ENCODE measurements at places on chromosomes 13 and 19.

GRCh38 chr13:39612023-39612637, 9.1 kb upstream of the LHFPL6 start:
- DNase-seq = peak; percentile 62

DNA sequence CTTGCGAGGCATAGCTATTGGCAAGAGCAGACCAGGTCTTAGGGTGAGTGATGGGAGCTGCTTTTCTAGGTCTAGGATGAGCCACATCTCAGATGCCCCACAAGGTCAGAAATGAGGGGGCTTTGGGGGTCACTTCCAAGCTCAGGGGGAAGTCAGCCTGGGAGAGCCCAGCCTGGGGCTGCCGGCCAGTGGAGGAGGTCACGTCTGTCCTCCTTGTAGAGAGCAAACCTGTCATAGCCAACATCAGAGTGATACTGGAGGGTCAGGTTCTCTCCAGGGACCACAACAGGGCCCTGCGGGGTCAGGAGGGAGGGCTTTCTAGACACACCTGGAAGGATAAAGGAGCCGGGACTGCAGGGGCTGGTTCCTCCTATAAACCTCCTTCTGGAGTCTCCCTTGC, 2.4 kb downstream of the LILRA5 start:
- DNase-seq = no peak

DNA sequence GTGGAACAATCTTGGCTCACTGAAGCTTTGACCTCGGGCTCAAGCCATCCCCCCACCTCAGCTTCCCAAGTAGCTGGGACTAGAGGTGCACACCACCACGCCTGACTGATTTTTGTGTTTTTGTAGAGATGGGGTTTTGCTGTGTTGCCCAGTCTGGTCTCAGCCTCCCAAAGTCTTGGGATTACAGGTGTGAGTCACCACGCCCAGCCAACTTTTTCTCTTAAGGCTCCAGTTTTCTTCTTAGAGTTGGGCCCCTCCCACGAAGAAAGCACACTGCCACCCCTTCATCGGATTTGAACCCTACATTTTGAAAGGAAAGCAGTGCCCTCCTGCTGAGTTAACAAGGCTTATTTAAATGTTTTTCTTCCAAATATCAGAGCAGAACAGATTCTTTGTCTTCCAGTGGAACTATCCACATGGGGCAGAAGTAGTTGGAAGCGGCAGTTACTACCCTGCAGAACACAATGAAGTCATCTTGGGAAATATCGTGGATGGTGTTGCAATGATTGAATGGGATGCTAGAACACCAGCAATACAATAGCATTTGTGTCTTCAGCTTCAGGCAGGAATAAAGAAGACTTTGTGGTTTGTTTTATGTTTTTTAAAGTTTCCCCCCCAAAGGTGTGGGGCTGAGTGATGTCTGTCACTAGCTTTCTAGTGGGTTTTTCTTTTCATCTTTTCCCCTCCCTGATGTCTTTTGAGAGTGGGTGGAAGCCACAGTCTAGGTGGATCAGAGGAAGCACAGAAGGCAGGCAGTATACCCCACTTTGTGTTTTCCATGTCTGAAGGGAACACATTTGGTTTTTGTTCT, 8.9 kb downstream of the ACTN4 start:
- DNase-seq = no peak

DNA sequence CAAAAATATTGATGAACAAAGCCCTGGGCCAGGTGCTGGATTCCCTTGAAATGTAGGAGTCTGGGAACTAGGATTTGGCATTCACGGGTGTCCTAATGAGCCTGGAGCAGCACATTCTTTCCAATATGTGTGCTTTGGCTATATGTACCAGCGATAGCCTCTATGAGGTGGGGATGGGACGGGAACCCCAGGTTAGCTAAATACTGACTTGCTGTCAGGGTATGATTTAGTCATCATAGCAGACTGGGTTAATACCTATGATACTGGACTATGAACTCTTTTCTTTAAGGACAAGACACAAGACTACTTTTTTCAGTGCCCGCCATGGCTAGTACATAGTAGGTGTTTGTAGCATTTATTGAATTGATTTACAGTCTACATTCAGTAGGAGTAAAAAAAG, 152.7 kb downstream of the KCNRG start:
- DNase-seq = no peak

GRCh38 chr13:20401931-20402856, 123.5 kb downstream of the CRYL1 start:
- no peak for DNase-seq

DNA sequence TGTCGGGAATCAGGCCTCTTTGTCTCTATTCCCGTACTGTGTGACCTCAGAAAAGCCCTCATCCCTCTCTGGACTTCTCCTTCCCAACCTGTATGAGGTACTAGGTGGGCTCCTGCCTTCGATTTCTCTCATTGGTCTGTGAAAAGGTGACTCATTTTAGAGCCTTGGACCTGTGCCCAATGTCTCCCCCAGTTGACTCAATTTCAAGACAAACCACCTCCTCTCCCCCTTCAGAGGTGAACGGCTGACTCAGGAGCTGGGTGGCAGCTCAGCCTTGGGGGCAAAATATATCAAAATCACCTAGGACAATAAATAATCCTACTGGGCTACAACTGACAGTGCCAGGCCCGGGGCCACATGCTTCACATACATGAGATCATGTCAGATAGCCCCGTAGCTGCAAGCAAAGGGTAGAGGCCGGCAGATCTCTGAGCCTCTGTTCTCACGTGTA, 630 bp downstream of the COQ8B start:
- DNase-seq = no peak

- DNase-seq = no peak
Observed at GRCh38 chr13:52846567-52847321, 1.7 kb downstream of the PCDH8 start.

DNA sequence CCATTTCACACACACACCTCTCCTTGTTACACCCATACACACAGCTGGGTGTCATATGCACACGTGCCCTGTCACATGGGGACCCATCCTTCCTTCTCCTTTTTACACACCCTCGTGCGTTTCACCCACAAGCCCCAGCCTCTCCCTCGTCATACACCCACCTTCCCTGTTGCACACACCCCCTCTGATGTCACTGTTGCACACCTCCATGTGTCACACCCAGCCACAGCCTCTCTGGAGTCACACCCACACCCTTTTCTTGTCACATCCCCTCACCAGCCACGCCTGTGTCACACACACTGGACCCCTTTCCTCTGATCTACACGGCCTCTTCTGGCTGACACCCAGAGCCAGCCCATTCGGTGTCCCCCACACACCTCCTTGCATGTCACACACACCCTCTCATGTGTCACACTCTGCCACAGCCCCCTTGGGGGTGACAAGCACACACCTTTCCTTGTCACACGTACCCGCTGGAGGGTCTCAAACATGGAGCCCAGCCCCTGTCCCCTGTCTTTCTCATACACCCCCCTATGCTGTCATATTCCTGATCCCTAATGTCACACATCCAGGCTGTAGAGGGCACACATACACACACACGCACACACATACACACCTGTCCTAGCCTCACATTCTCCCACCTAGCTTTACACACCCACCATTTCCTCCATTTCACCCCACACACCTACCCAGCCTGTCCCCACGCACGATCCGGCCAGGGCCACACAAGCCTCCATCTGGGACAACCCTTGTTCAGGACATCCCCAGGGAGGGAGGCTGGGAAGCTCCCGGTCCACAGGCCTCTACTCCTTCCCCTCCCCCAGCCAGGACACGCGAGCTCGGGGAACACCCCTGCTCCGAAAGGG, 1.4 kb downstream of the NOVA2 start:
- DNase-seq = no peak

- DNase-seq = no peak
Observed at GRCh38 chr13:68923995-68924394, 1183.6 kb upstream of the ATXN8OS start.

GRCh38 chr19:510606-511100, 3.4 kb downstream of the TPGS1 start:
- DNase-seq = peak; percentile 58

DNA sequence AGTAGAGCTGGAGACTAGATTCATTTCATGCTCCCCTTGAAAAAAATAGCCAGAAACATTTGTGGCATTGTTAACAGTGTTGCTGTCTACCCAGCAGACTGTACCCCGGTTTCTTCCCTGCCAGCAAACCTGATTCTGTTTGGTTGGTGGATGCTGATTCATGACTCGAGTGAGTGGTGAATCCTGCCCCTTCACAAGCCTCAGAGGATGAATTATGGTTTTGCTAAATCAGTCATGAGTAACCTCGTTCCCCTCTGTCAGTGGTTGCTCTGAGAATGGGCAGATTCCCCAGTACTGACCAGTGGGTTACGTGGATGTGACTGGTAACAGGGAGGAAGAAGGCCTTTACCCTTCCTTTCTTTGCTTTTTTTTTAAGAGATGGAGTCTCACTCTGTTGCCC, 10.1 kb downstream of the NLRP12 start:
- no peak for DNase-seq

- no peak for DNase-seq
Observed at GRCh38 chr13:90403330-90404082, 944.0 kb upstream of the MIR17HG start.

DNA sequence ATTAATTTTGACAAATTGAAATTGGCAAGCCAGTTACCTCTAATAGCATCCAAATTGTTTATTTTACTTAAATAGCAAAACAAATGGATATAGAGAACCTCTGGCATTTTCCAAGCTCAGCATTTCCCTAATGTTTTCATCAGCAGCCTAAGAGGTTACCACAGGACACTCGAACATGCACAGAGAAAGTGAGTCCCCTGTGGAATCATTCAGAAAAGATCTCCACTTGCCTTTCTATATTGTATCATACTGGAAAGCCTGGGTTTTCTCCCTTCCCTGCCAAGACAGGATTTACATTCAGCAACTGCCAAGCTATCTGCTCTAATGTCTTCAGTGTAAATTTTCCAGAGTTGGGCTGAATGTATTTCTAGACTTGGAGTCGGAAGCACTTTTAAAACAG, 188.9 kb downstream of the KCTD12 start:
- DNase-seq = no peak

DNA sequence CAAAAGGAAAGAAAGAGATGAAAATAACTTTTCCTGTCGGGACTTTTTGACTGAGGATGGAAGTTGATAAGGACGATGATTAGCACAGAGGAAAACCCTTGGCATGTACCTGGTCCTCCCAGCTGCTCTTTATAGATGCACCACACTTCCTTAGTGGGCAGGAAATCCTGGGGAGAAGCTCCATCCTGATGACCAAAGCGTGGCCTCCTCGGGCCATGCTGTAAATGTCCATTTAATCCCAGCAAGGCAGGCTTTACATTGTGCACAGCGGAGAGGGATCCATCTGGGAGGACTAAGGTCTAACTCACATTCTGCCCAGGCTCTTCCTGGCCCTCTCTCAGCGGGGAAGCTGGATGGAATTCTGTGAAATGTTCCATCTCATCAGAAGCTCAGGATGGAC, 113.5 kb downstream of the COL4A2 start:
- DNase-seq = no peak

DNA sequence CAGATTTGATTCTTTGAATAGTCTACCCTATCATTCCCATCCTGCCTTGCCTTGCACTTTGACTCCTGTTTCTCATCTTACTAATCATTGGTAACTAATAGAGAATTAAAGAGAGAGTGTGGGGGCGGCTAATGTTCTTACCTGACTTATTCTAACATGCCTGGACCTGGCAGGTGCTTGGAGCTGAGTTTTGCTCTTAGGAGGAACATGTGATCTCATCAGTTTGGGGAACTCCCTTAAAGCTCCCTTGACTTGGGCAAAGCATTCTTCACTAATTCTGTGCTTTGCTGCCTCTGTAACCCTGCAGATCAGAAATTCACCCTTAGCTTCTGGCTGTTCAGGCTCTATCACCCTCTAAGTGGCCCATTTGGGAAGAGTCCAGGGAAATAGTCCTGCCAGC, 861.1 kb downstream of the GPC5 start:
- no peak for DNase-seq

- no peak for DNase-seq
Observed at GRCh38 chr19:5873617-5874199, 3.4 kb upstream of the FUT5 start.

DNA sequence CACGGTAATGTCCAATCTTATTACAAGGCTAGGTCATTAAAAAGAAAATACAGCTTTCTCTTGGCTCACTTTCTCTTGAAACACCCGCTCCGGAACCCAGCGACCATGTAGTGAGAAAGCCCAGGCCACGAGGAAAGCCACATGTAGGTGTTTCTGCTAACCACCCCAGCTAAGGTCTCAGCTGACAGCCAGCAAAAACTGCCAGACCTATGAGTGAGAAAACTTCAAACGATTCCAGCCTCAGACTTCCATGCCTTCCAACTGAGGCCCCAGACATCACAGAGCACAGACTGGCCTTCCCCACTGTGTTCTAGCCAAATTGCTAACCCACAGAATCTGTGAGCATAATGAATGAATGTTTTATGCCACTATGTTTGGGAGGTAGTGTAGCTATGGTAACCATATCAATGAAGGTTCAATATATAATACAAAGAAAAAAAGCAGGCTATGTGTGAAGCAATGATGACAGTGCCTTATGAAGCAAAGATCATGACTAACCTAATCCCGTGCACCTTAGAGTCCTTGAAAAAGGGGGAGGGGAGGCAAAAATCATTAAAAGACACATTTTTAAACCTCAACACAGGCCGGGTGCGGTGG, 11.9 kb upstream of the TPTE2 start:
- no peak for DNase-seq

- no peak for DNase-seq
Observed at GRCh38 chr19:3517638-3518037, 11.5 kb downstream of the FZR1 start.

DNA sequence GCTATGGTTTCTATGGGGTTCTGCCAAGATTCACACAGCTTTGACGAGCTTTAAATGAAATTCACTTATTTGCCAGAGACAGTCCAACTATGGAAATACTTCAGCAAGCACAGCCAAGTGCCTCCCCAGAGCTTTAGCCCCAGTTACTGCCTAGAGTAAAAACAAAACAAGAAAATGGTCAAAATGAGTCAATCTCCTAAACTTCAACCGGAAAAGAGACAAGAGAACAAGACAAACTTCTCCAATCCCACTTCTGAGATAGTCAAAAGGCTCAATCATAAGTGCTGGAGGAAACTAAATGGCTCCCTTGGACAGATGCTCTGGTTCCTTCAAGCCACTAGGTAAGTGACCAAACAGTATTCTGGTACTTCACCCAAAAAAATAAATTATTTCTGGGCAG, 65.8 kb downstream of the KATNAL1 start:
- DNase-seq = no peak

- DNase-seq = peak; percentile 42
Observed at GRCh38 chr19:48511800-48512503, at the start of gene LMTK3. Gene LMTK3, minus strand, starts transcription at chr19:48511835. Its CDS starts 259 bp downstream, at chr19:48511576.

- DNase-seq = no peak
Observed at GRCh38 chr13:108056278-108056677, 159.1 kb downstream of the LIG4 start.

All from NCI-H446 treated with DMSO at 0.1 percent for 48 hours (cell line).